ENCODE measurements at places on chromosomes 5 and 9.

DNA sequence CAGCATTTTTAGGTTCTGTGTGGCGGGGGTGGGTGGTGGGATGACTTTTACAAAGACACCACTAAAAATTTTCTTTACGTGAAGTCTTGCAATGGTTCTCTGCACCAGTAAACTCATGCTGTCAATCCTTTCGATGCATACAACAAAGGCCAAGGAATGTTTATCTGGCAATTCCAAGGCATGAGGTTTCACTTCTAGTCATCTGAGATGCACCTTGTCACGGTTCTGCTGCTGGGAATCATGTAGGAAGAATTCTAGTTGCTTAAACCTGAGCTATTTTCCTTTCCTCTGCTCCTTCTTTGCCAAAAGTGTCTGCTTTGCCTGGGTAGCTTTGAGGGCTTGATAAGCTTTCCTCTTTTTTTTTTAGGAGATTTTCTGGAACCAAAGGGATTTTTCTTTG is 1204.5 kb upstream of the SEMA6A start:
- no peak for DNase-seq

- DNase-seq: no peak
These were observed 116.6 kb downstream of the MUSK start for GRCh38 chr9:110785166-110785565.

- DNase-seq: no peak
These were observed 13.4 kb upstream of the ACSL6 start for GRCh38 chr5:132024789-132025402.

DNA sequence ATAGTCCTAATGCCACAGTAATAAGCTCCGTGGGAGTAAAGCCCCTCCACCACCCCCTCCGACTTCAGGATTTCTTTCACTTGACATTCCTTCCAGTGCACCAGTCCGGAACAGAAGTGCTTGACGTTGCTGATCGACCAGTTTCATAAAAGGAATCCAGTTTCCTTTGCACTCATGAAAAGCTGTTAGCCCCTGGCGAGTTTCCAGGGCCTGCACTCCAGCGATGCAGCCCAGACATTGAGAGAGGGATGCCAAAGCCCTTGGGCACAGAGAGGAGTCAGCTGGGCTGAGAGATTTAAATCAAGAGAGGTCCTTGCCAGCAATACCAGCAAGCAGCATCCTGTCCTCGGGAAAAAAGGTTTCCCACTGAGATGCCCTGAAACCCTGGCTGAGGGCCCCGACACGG is 170.1 kb downstream of the GABBR2 start:
- DNase-seq: no peak

DNA sequence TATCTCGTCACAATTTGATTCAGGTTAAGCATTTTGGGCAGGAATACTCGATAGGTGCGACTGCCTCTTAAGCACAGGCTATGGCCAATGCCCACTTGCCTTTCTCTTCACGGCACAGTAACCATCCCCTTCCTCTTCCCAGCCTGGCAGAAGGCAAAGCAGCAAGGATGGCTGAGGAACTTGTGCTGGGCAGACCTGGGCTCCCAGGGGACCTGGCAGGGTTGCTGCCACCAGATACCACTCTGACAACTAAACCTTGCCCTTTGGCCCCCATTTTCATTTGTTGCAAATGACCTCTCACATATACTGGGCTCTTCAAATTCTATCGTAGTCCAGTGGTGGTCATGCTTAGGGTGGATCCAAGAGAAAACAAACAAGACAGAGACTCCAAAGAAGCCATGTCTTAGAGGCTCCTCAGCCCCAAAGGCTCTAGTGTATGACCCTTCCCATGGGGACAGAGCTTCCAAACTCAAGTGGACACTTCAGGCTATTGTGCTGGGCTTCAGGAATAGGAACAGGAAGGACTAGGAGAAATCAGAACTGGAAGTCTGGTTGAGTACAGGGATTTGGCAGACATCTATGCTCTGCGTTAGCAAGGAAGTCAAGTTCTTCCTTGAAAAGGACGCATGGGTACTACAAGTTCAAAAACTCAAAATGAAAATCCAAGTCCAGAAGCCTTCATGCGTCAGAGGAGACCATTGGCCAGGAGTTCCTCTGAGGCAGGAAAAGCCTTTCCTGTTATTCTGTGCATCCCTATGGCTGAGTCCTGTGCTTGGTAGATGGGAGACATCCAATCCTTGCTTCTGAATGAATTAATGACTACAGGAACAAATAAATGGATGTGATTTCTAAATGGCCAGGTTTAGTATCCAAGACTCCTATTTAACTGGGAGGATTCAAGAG is 64.6 kb upstream of the PLPP1 start:
- DNase-seq: no peak

- DNase-seq: no peak
These were observed 67.6 kb downstream of the GDNF start for GRCh38 chr5:37772255-37772654.

DNA sequence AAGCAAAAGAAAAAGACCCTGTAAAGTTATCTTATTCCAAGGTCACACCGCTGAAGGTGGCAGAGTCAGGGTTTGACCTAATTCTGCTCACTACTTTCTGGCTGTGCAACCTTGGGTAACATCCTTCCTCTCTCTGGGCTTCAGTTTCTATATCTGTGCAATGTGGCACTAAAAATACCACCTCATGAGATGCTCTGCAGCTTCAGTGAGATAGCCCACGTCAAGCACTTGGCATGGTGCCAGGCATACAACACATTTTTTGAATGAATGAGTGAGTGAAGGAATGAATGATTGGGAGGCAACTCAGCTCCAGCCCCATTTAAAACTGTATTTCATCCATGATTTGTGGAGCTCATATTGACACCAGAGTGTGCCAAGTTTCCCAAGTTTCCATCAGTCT is 62.3 kb downstream of the FOXI1 start:
- no peak for DNase-seq

DNA sequence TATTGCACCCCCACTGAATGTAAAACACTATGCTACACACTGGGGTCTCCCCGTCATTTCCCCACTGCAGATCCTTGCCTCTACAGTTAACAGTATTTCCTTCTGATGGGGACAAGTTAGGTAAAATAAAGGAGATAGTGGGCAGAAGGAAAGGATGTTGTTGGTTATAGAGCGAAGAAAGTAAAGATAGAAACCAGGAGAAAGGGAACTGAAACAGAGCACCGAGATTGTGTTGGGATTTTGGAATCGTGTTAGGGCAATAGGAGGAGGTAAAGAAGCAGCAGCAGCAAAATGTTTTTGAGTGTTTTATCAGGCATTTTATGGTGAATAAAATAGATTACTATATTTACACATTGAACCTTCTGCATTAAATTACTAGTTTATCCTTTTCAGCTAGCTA is 60.0 kb downstream of the PAM start:
- no peak for DNase-seq

- DNase-seq: no peak
These were observed 67.3 kb downstream of the COMMD10 start for GRCh38 chr5:116152169-116152568.

DNA sequence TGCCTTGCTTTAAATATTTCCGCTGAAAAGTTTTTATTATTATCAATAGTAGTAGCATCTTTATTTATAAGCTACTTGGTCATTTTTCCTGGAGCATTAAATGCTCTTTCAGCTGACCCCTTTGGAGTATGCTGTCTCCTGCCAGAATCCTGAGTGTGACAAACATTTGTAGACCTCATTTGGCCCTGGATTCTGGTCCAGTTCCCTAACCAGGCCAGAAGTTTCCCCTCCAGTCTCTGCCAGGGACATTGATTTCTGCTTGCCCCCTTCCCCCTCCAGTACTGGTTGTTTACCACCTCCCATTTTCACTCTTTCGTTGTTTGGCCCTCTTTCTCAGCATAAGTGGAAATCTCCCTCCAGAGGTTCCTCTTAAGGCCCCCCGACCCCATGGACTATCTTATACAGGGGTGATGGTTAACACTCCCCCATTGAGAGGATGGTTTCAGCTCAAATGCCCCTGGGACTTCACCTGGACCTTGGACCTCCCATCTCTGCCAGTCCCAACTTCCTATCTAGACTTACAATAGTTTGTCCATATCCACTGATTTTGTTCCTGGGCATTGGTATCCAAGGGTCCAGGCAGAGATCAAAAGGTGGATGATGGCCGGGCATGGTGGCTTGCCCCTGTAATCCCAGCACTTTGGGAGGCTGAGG is 24.6 kb upstream of the COL27A1 start:
- no peak for DNase-seq

GRCh38 chr5:43019614-43020398 is 20.3 kb downstream of the ANXA2R start:
- DNase-seq: peak; percentile 72

DNA sequence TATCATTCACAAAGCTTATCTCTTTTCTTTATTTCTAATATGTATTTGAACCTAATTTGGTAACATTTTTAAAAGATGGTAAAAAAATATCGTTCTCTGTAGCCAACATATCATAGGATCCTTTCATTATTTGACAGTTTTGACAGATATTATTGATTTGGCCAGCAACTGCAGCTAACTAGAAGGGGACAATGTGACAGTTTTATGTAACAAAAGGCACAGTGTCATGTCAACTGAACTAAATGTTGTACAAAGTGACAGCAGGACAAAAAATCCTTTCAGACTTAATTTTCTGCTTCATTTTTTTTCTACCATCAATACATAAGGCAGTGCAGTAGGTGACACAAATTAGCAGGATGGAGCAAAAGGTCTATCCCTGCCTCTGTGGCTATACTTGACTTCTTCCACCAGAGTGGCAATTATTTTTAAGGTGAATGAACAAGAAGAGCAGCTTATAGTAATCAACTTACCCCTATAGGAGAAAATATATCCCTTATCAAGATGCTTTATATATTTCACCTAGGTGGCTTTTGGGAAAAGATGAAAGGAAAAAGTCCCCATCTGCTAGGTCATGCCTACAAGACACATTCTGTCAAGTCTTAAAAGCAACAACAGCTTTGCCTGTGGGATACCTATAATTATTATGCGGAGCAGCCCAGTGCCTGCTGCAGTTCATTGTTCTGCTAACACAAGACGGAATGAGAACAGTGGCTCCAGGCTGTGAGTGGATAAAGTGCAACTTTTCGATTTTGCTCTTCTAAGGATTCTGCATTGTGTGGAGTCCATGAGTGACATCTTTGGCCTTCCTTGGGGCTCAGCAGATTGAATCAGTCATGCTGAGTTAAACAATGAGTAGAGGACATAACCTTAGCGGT is 694.9 kb downstream of the ISL1 start:
- DNase-seq: no peak

Data from activated T-cell treated with anti-CD3 and anti-CD28 coated beads for 4 hours (primary cell).